ENCODE measurements at places on chromosomes 6 and 20.

DNA sequence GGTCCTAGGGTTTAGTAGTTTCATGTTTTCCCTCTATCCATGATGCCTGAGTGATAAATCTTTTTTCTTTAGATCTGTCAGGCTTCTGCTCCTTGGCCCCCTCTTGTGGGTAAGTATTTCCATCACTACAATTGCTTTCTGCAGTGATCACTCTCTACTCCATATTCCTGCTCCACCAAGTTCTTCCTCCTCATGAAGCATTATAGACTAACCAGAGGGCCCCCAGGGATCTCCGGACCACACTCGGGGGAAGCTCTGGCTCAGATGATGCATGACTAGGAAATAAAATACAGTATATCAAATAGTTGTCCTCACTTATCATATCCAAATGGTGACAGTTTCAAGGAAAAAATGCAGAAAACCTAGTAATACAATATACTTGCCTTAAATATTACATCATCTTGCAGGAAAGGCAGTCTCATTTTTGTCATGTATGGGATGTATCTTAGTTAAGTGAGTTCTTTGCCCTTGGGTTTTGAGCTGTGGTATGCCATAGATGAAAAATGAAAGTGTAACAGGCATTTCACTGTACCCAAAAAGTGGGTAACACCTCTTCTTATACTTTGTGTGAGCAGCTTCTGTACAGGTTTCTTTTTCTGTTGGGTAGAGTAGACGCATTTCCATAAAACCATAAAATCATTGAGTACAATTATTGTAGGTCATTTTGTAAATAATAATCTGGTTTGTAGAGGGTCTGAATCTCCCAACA, 200.9 kb upstream of the EYA4 start:
- DNase-seq = peak; percentile 4

GRCh38 chr6:82095091-82095490, 152.5 kb downstream of the IBTK start:
- DNase-seq = no peak

- no peak for DNase-seq
These were observed 102.3 kb downstream of the TBC1D7 start for GRCh38 chr6:13226071-13226470.

DNA sequence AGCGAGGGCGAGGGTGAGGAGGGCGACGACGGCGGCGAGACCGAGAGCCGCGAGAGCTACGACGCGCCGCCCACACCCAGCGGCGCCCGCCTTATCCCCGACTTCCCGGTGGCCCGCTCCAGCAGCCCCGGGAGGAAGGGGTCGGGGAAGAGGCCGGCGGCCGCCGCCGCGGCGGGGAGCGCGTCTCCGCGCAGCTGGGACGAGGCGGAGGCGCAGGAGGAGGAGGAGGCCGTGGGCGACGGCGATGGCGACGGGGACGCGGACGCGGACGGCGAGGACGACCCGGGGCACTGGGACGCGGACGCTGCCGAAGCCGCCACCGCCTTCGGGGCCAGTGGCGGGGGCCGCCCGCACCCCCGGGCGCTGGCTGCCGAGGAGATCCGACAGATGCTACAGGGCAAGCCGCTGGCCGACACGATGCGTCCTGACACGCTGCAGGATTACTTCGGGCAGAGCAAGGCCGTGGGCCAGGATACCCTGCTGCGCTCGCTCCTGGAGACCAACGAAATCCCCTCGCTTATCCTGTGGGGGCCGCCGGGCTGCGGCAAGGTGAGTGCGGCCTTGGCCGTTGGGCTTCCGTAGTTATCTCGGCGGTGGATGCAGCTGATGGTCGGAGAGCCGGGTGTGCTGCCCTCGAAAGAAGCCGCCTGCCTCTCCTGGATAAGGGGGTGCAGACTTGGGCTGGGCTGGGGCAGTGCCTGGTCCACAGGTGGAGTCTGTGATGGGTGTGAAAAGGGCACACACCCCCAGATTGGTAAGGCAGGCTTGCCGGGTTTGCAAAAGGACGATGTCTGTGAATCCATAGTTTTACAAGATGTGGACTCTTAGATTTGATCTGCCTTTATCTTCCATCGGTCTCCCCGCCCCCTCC, 938 bp downstream of the WRNIP1 start:
- peak; percentile 36 for DNase-seq

- no peak for DNase-seq
These were observed 14.1 kb downstream of the SNX14 start for GRCh38 chr6:85579581-85579980.

GRCh38 chr6:16318538-16318937, 80.2 kb downstream of the GMPR start:
- no peak for DNase-seq

GRCh38 chr6:106360410-106360988, at the start of gene CRYBG1:
TSS of gene CRYBG1 (plus strand) at chr6:106360717. CDS start at chr6:106360909, 192 bp downstream.
- peak; percentile 90 for DNase-seq

DNA sequence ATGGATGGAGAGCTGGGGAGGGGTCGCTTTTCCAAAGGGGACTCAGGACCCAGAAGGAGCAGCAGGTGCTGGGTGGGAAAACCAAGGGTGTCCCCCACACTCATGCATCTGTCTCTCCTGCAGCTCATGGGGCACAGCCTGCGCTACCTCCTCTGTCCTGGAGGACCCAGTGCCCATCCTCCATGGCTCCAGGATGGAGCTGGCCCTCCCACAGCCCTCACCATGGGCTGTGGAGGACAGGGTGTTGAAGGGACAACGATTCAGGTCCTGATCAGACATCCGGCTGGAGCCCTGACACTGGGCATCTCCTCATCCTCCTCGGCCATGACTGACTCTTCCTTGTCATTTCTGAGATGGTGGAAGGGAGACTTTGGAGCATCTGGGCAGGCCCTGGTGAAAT, 97.9 kb upstream of the SULF2 start:
- no peak for DNase-seq

- no peak for DNase-seq
These were observed 19.1 kb downstream of the XRN2 start for GRCh38 chr20:21322083-21322710.

- no peak for DNase-seq
These were observed 129.5 kb downstream of the CRYBG1 start for GRCh38 chr6:106490030-106490429.

- DNase-seq = no peak
These were observed 14.3 kb upstream of the MRAP2 start for GRCh38 chr6:84019141-84019841.

- DNase-seq = no peak
These were observed 105.0 kb downstream of the FIG4 start for GRCh38 chr6:109795994-109796555.

DNA sequence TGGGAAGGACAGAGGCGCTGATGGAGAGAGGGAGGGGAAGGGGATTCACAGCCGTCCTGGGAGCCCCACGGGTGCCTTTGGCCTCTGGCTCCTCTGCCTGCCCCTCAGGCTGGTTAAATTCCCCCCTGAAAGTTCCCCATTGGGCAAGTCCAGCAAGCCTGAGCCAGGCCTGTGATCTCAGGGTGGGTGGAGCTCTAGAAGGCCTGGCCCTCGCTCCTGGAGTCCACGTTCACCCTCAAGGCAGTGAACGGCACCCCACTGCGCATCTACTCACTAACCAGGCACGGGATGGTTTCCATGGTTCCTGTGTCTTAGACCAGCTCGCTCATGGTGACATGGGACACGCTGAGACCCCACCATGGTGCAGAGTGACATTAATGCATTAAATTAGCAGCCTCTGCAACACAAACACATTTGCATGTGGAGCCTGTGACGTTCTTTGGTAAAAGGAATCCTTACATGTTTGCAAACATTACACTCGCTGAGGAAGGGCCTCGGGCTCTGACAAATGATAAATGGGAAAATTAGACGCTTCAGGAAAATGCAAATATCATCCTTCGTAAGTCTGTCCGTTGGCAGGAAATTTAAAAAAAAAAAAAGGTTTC, 452.7 kb downstream of the PREX1 start:
- no peak for DNase-seq

- DNase-seq = no peak
These were observed 59.1 kb downstream of the FOXA2 start for GRCh38 chr20:22525069-22525820.

- DNase-seq = no peak
These were observed 32.1 kb upstream of the JAG1 start for GRCh38 chr20:10705801-10706459.

DNA sequence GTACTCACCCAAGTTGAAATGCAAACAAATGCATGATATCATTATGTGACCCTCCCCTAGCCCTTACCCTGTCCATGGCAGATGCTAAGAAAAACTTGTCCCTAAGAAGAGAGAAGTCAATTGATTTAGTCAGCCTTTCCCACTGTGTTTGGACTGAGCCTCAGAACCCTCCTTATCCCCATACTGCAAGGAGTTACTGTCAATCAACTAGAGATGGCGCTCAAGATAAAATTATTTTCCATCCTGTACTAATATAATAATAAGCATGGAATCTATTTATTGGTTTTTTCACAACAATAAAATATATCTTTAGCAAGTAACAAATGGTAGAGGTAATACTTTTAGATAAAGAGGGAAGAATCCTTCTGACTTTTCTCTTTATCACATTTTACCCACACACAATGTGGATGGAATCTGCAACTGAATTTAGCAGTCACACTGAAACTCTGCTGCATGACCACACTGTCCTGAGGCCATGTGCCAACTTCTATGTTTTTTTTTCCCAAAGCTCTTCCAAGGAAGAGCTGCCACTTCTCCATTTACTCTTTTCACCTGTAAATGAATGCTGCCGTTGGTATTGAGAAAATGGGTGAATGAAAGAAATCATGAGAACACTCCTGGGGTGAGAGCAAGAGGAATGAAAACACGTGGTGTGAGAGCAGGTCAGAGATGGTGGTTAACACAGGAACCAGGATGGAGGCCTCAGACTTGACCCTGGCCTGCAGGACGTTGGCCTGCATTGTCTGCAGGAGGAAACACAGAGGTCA, 10.5 kb downstream of the NT5E start:
- no peak for DNase-seq

DNA sequence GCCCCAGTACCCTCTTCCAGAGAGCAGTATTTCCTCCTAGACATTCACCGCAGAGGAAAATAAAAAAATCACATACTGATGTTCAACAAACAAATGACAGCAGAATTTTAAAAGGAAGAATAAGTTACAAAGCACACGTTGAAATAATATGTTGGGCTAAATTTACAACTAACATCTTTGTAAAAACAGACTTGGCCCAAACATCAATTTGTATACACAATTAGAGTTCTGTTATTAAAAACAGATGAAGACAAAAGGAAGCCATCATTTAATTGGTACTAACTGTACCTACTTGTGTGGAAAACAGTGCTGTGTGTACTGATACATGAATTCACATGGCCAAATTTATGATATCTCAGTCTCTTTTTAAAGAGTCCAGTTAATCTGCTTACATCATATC, 46.3 kb downstream of the KIF6 start:
- no peak for DNase-seq

DNA sequence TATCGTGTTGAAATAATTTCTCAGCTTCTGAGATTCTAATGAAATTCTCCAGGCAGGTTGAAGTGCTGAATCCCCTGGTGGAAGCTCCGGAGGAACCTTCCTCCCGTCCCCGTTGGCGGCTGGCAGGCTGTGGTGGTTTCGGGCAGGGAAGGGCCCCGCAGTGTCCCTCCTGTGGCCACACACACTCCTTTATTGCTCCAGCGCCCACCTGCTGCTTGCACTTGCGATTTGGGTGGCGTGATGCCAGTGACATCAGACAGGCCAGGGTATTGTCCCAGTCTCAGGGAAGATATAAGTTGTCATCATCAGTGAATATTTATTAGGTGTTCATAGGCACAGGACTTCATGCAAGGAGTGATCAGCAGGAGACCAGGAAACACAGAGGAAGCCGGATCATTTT, 530.4 kb downstream of the QKI start:
- DNase-seq = peak; percentile 14

DNA sequence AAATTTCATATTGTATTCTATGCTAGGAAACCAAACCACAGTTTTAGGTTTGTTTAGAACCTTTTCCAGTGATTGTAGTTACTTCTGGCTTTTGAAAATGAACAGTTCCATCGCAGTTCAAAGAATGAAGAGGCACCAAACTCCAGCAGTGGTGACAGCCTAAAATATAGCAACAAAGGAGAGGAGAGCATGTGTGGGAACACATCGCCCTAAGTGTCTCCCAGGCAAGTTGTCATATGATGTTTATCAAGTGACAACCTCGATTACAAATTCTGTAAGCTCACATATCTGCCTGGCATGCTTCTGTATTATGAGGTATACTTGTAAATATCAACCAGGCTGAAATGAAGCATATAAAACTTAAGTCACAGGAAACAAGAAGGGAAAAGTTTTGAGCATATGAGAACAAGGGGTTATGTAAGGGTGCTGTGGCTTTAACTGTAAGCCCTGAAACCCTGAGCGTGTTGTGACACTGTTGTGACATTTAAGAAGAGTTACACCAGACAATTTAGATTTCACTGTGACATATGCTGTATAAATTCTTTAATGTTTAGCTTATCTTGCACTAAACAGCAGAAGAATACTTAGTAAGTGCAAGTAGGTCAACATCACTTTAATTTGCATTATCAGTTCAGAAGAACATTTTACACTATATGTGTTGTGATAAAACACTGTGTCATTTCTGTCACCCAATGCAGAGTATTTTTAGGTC, 29.1 kb upstream of the FBXL4 start:
- DNase-seq = no peak

GRCh38 chr6:93176070-93176469, 243.3 kb downstream of the EPHA7 start:
- DNase-seq = no peak

Data from NCI-H1105 treated with DMSO at 0.1 percent for 48 hours (cell line).